Fibroblast of lung (primary cell): ENCODE measurements at places on chromosomes 7 and 10.

- no peak for DNase-seq
Observed at GRCh38 chr10:113627836-113628235, 36.0 kb downstream of the NRAP start.

GRCh38 chr7:131068604-131069021 is 259.1 kb upstream of the MKLN1 start:
- peak; percentile 40 for DNase-seq

DNA sequence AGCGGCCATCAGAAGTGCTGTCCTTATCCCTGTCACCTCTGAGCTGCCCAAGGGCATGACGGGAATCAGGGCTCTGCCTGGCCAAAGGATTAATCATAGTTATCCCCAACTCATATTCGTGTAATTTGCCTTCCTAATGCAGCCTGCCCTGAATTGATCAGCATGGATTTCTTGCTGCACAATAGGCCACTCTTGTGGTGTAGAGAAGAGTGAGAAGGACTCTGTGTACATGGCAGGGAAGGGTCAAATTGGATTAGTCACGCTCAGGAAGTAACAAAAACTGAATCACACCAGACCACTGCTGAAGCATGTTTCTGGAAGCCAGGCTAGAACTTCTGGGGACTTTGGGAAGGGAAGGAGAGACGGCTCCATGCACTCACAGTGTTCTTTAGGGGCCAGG is 227.0 kb downstream of the BUB3 start:
- no peak for DNase-seq

DNA sequence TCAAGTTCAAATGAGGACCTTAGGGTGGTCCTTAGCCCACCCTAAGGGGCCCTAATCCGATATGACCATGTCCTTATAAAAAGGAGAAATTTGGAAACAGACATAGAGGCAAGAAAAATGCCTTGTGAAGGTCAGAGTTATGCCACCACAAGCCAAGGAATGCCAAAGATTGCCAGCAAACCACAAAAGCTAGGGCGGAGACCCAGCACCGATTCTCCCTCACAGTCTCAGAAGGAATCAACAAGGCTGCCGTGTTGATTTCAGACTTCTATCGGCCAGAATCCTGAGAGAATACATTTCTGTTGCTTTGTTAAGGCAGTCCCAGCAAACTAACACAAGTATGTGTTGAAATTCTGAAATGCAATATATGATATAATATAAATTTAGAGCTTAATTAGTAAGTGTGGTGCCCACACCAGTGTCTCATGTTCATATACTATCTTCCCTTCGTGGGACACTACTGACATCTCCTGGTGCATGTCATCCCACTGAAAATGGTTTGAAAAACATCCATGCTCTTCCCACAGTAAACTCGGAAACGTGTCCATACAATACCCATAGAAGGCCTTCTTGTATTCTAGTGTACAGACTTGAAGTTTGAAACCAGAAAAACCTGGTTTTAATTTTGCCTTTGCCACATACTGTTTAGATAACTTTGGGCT is 349.0 kb downstream of the TNS3 start:
- DNase-seq: no peak
